HT-29 (cell line): ENCODE measurements at places on chromosomes 16 and 17.

DNA sequence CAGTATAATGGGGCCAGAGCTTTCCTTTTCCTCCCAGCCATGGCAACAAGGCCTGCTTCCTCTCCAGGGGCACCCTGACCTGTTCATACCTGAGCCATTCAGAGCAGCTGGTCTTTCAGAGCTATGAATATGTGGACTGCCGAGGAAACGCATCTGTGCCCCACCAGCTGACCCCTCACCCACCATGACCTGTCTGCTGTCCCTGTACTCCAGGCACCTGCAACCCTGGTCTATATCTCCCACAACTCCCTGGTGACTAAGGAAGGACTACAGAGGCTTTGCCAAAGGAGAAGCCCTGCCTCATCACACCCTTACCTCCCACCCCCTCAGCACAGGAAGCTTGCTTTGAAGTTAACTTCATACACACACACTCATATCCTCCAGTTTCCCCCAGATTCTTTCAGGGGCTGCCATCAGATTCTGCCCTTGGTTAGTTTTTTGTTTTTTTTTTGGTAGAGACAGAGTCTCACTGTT is 6.0 kb downstream of the TMEM106A start:
- no peak for DNase-seq

- no peak for DNase-seq
Measured at GRCh38 chr17:49935526-49936210, 33.3 kb upstream of the DLX4 start.

GRCh38 chr16:68179196-68179795 is 56.6 kb downstream of the ESRP2 start:
- no peak for DNase-seq

DNA sequence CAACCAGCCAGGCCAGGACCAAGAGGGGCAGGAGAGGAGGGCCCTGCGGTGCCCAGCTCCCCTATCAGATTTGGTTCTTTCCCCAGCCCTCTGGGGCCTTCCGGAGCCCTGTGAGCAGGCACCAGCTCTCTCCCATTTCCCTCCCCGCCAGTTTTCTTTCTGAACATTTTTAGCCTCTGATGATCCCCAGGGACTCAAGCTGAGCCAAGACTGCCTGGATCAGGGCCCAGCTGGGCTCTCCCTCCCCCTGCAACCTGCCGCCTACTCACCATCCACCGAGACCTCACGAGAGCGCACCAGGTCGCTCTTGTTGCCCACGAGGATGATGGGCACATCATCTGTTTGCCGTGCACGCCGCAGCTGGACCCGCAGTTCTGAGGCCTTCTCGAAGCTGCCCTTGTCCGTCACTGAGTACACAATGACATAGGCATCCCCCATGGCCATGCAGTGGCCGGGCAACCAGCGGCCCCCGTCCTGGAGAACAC is 2.0 kb downstream of the RRAD start:
- DNase-seq = no peak
